Stimulated activated CD4-positive, alpha-beta T cell treated with anti-CD3 and anti-CD28 coated beads, Interleukin-1b, Interleukin-23, amount 100 ng/mL, for 1 hour (primary cell): ENCODE measurements at places on chromosomes 6 and 20.

- no peak for DNase-seq
Observed at GRCh38 chr6:25602674-25602982, 49.4 kb upstream of the SCGN start.

DNA sequence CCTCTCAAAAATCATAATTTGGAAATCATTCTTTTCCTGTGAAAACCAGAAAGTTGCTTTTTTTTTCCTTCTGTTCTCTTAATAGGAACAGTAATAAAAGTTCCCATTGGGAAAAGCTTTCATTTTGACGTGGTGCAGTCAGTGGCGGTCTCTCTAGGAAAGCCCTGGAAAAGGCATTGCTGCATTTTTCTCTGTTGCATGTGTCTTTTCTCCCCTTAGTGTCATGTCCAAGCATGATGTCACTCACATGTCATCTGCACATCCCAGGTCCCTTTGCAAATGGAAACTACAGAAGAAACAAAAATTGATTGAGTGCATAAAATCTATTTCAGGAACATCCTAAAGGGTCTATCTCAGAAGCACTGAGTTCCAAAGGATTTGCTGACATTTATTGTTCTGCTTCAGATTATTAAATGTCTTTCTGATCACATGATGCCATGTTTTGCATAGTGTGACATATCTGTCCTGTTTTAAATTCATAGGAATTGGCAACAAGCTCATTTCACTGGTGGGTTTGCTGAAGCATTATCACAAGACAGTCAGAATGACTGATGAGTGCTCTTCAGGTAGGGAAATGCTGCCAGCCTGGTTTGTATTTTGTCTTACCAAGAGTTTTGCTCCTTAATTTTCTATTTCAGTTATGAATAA, 208.7 kb downstream of the SOX4 start:
- no peak for DNase-seq

DNA sequence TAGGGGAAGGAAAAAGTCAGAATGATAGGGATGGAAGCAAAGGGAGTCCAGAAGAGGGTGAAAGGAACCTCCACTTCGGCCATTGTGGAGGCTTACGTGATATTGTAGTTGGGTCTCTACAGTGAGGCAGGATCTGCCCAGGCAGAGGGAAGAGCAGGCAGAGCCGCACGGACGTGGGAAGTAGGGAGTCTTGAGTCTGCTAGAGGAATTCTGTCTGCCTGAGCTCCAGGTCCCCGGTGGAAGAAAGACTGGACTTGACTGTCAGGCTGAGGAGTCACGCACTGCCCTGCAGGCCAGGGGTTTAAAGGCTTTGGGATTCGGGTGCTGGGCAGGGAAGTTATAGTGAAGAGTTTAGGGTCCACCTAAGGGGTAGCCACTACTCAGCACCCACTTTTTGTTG, 16.4 kb downstream of the TGM6 start:
- no peak for DNase-seq

GRCh38 chr6:140789466-140789865, 1343.3 kb upstream of the GJE1 start:
- DNase-seq = no peak

- no peak for DNase-seq
Observed at GRCh38 chr20:10754824-10755223, 81.0 kb upstream of the JAG1 start.

- no peak for DNase-seq
Observed at GRCh38 chr6:88982720-88983119, 19.3 kb upstream of the RNGTT start.

DNA sequence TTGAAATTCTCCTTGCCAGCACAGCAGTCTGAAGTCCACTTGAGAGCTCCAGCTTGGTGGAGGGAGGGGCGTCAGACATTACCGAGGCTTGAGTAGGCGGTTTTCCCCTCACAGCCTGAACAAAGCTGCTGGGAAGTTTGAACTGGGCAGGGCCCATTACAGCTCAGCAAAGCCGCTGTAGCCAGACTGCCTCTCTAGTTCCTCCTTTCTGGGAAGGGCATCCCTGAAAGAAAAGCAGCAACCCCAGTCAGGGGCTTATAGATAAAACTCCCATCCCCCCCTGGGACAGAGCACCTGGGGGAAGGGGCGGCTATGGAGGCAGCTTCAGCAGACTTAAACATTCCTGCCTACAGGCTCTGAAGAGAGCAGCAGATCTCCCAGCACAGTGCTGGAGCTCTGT, 325.3 kb downstream of the GJA1 start:
- DNase-seq = no peak

DNA sequence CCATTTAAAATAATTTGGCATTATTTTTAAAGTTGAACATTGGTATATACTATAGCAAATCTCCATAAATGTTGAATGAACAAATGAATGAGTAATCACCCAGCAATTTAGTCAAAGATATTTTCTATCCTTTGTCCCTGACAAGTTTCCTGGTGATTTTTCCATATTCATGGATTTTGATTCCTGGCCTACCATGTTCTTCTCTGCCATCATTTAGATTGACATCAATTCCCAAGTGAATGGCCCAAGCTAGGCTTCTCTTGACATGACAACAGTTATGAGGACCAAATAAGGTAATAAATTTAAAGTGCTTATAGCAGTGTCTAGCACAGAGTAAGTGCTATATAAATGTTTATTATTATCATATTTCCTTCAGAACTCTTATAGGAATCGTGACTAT, 120.1 kb upstream of the ADGRF1 start:
- no peak for DNase-seq

- no peak for DNase-seq
Observed at GRCh38 chr6:43669922-43670622, 17.5 kb downstream of the MRPS18A start.

GRCh38 chr6:33490621-33491020, 36.2 kb downstream of the ZBTB9 start:
- no peak for DNase-seq

- no peak for DNase-seq
Observed at GRCh38 chr6:106670236-106670635, 40.9 kb downstream of the QRSL1 start.

- no peak for DNase-seq
Observed at GRCh38 chr20:59022754-59023153, 3.5 kb downstream of the TUBB1 start.

GRCh38 chr6:145704143-145704781, 31.1 kb downstream of the EPM2A start:
- DNase-seq = no peak

DNA sequence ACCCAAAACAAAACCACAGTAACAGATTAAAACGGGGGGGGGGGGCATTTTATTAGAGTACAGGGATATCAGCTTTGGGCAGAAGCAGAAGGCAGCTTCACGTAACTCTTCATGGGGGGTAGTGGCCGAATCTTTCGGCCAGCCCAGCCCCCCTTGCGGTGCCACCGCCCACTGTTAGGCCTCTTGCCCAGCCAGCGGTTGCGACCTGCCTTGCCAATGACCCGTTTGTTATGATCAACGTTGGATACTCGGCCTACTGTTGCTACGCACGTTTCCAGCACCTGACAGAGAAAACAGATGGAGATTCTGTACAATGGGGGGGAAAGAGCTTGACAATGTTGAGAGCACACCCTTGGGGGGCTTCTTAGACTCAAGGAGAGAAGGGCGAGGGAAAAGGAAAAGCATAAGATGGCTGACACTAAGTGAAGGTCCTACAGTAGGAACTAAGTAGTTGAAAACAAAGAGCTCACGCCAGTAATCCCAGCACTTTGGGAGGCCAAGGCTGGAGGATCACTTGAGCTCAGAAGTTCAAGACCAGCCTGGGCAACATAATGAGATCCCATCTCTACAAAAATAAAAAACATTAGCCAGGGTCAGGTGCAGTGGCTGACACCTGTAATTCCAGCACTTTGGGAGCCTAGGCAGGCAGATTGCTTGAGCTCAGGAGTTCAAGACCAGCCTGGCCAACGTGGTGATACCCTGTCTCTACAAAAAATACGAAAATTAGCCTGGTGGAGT, 724 bp upstream of the CUL7 start:
- no peak for DNase-seq

- DNase-seq = no peak
Observed at GRCh38 chr6:138785980-138786379, 9.9 kb upstream of the ECT2L start.

- DNase-seq = no peak
Observed at GRCh38 chr6:122268394-122268793, 131.1 kb upstream of the HSF2 start.

GRCh38 chr6:70351461-70351860, 48.6 kb upstream of the COL9A1 start:
- DNase-seq = no peak

DNA sequence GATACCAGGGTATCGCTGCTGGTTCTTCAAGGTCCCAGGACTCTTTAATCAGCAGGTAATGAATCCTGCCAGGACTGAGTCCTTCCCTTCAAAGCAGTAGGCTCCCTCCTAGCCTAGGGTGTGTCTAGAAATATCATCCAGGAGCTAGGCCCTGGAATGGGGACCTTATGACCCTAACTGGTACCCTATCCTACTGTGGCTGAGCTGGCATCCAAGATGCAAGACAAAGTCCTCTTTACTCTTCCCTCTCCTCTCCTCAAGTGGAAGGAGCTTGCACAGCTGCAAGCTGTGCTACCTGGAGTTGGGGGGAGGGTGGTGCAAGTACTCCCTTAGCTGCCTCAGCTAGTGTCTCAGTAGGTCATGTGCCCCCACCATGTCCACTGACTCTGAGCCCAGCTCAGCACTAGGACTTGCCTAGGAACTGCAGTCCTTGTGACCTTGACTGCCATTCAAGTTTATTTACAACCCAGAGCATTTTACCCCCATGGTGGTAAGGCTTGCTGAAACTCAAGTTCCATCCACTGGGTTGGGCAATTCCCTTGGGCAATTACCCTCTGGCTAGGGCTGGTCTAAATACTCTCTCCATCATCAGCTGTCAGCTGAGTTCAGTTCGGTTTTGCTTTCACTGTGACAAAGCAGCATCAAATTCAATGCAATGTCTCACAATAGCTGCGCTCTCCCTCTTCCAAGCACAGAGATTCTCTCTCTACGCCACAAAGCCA, 48.4 kb upstream of the TOP1 start:
- no peak for DNase-seq

DNA sequence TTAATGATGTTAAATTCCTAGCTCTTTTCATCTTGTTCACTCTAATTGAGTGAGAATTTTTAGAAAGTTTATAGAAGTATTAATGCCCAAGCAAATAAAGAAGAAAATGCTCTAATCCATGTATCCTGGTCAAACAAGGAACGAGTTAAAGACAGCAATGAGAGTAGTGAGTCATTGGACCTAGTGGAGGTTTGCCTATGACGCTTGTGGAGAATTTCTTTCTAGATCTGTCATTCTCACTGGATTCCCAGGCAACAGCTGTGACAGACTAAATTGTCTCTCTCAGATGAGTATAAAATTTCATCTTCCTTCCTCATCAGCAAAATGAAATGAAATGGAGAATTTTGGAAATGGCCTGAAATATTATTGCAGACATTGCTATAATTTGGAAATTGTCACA, 127.9 kb downstream of the COL19A1 start:
- no peak for DNase-seq

DNA sequence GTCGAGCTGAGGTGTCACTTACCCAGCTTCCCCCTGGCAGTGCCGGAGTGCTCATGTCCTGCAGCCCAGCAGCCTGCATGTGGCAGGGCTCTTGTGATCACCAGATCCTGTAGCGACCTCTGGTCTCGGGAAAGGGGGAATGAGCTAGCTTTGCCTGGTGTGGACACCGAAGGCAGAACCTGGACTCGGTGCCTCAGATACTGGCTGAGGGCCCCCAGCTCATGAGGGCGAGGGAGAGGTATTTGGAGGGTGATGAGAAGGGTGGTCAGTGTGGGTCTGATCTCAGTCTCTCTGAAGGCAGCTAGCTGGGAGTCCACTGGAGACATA, 26.3 kb downstream of the SUN5 start:
- no peak for DNase-seq
